ENCODE measurements at places on chromosomes 6 and 20.

DNA sequence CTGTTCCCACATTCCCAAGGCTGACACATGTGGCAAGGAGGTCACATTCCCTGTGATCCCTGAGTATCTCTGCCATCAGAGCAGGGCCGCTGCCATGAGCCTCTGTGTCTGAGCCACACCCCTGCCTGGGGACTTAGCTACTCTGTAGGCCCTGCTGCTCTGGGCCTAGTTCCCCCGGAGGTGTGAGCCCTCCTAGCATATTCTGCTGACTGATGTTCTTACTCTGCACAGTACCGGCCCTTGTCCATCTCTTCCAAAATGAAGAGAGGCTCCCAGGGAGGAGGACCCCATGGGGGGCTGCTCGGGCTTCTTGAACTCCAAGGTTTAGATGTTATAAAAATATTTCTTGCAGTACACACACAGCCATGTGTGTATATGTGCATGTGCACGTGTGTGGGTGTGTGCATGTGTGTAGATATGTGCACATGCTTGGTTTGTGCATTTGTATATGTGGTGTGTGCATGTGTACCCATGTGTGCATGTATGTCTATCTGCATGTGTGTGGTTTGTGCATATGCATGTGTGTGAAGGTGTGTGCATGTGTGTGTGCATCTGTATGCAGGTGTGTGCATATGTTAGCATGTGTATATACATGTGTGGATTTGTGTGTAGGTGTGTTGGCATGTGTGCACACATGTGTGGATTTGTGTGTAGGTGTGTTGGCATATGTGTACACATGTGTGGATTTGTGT lies 101.2 kb downstream of the ERMARD start:
- no peak for DNase-seq

DNA sequence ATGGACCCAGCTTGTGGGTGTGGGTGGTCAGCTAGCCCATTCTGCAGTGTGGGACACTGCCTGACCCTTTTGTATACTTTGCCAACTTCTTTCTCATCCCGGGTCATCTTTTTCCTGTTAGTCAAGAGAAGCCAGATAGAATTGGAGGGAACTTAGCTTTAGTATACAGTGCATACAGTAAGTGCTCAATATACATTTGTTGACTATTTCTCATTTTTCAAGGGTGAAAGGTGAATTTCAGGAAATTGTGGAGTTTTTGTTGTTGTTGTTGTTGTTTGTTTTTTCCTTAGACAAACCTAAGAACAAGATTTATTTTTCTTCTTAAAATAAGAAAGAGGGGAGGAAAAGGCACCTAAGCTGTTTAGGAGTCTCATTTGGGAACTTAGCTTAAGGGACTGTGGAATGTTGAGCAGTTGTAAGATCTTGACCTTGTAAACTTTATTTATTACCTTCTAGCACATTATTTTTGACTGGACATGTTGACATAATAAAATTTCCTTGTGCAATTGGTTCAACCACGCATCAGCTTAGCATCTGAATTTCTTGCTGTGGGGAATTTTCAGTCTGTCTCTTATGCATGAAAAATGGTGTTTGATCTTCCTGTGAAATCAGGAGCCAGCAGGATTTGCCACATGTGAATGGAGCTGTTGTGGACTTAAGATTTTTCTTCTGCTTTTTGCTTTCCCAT lies 113.6 kb downstream of the ARID1B start:
- no peak for DNase-seq

- DNase-seq: no peak
These were observed 20.3 kb downstream of the TBPL1 start for GRCh38 chr6:133973109-133973971.

GRCh38 chr6:103215847-103216246 lies 1643.9 kb downstream of the HACE1 start:
- no peak for DNase-seq

- no peak for DNase-seq
These were observed 4.8 kb downstream of the GMNN start for GRCh38 chr6:24779416-24780016.

DNA sequence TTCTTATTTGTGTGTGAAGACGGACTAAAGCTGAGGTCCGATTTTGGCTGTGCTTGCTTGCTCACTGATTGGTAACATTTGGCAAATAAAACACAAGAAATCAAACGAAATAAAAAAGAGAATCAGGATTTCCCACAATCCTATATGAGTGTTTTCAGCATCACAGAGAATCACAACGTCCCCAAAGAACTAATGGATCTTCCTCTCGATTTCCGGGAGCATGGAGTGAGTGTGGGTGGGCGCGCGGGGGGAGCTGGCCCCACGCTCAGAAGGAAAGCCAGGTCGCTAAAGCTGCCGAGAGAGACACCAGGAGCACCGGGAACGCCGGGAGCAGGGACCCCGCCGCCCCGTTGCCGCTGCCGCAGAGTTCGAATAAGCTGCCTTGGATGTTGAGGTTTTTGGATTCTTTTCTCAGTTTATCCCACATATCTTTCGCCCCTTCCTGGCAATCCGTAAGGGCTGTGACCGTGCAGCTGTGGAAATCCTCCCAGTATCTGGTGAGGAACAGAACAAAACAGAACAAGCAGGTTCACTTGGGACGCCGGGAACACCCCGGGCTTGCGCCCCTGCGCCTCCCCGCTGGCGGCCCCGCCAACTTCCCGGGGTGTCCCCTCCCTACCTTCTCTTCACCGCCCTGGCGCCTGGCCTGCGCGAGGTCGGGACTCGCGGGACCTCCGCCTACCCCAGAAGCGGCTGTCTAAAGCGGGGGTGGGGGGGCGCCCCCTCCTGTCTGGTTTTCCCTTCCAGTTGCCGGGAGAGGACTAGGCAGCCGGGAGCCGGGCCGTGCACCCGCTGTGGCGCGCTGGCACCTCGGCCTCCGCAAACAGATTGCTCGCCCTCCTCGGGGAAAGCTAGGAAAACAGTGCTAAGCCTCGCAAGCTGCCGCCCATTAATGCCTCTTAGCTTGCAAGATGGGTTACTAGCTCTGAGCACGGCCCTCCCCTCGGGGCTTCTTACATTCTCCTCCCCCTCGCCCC lies 7.7 kb downstream of the NRN1 start:
- no peak for DNase-seq

- no peak for DNase-seq
These were observed 254.7 kb downstream of the GMPR start for GRCh38 chr6:16493112-16493511.

GRCh38 chr6:2909718-2910117 lies 6.6 kb upstream of the SERPINB9 start:
- DNase-seq: no peak

DNA sequence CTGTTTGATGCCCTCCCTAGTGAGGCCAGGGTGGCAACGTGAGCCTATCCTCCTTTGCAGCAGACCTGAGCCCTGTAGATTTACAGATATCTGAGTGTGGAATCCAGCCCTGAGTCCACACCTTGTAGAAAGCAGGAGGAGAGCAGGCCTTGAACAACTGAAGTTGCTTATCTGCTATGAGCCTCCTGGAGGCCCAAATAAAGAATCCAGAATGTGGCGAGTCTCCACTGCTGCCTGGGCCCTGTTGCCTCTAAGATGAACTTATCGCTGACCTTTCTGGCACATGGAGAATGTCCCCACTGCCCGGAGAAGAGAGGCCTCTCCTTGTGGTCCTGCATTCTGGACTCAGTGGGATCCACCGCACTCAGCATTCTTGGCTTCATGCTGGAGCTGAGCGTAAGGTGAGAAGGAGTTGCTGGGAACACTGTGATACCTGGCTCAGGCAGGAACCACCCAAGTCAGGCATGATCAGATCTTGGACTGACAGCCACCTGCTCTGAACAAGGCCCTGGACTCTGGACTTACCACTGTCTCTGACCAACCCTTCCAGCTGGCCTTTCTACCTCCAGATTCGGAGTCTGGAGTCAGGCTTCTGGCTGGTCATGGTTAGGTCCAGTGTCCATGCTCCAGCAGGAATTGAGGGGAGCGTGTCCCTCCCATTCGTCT lies 5.8 kb upstream of the MANBAL start:
- no peak for DNase-seq

GRCh38 chr20:23700931-23701330 lies 12.1 kb upstream of the CST4 start:
- no peak for DNase-seq

GRCh38 chr20:2756056-2756611 lies 44.3 kb downstream of the CPXM1 start:
- DNase-seq: no peak

DNA sequence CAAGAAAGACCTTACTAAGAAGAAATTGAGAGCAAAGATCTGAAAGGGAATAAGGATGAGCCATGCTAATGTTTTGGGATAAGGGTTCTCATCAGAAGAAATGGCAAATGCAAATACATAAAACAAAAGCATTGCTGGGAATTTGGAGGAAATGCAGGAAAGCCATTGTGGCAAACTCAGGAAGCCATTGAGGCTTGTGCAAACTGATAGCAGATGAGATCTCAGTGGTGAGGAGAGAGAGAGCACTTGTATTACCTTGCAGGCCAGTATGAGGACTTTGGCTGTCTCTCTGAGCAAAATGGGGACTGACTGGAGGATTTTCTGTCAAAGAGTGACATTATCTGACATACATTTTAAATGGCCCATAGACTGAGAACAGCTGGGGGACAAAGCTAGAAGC lies 103.0 kb downstream of the ADGRB3 start:
- DNase-seq: no peak

DNA sequence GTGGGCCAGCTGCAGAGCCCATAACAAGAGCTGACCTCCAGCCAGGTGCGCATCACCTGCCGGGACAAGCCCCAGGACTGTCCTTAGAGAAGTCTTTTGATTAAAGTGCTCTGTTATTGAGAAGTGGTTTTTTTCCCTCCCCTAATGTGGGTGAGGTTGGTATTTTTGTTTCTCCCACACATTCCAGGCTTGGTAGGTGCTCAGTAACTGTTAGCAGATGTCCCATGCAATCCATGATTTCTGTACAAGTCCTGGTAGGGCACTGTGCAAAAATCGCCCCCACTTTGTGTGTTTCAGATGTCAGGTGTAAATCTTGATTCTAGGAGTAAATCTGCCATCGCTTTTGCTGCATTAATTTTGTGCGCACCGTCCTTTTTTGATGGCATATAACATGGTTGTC lies 4.7 kb downstream of the FAM210B start:
- no peak for DNase-seq

- no peak for DNase-seq
These were observed 354.5 kb upstream of the SYNCRIP start for GRCh38 chr6:85997206-85997605.

DNA sequence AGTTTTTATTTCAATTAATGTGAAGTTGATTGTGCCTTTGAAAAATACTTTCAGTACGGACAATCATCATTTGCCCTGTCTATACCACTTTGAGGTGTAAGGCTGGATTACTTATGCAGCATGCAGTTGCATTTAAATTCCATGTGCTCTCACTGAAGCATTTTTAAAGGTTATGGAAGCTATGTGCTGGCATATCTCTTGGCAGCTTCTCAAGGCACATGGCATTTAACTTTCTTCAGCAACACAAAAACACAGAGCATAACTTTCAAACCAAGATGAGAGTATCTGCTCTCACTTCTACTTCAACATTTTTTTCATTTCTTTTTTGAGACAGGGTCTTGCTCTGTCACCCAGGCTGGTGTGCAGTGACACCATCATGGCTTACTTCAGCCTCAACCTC lies 360.6 kb upstream of the RUNX2 start:
- DNase-seq: no peak

GRCh38 chr6:47922391-47922790 lies 140.6 kb downstream of the OPN5 start:
- no peak for DNase-seq

DNA sequence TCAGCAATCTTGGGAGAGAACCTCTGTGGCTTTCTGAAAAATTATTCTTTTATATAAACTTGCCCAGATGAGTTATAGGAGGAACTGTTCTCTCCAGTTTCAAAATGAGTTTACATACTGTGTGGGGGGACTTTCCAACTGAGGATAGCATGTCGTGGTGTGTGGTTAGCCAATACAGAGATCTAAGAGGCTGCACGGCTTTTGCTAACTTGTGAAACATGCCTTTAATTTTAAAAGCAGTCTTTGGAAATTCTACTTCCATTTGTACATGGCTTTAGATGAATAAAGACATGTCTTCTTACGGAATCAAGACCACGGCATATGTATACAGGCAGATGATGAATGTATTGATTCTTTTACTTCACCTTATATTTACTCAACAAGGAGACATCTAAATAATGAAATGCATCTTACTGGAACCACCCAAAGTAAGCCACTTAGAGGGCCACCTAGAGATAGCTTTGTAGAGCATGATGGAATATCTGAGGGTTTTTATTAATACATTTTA lies 39.8 kb downstream of the HIVEP1 start:
- peak; percentile 55 for DNase-seq

- DNase-seq: no peak
These were observed 33.9 kb upstream of the FAM83D start for GRCh38 chr20:38892091-38892981.

- DNase-seq: no peak
These were observed 19.2 kb downstream of the RRAGD start for GRCh38 chr6:89392823-89393222.

DNA sequence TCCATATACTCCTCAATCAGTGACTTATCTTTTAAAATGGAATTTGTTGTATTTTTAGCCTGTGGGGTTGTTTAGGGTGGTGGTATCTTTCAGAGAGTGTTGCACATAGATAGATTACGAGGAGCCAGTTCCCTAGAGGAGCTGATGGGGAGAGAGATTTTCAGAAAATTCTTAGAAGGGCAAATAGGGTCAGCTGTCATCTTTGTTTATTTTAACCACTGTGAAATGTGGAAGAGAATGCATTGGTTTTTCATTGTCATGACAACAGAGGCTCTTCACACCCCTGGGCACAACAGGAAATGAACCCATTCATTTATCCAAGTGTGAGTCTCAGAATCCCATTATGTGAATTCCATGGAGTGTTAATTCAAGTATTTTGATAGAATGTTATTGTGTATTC lies 188.4 kb downstream of the JARID2 start:
- no peak for DNase-seq

GRCh38 chr20:9531581-9531980 lies 17.2 kb downstream of the LAMP5 start:
- no peak for DNase-seq

DNA sequence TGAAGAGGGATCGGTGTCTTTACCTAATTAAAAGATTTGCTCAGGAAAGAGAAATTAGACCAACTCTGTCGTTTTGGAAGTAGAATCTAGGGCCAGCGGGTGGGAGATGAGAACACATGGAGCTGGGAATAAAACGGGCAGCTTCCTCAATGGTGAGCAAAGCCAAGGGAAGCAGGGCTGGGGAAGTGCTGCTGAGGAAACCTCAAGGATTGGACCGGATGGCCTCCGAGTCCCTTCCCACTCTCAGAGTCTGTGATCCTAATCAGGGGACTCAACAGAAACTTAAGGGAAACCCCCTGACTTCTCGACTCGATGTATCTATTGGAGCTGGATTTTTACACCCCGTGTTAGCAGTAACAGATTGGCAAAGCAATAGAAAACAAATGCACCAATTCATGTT lies 10.8 kb downstream of the GCNT2 start:
- DNase-seq: no peak

GRCh38 chr20:63316502-63316921 lies 23.5 kb downstream of the COL20A1 start:
- no peak for DNase-seq

DNA sequence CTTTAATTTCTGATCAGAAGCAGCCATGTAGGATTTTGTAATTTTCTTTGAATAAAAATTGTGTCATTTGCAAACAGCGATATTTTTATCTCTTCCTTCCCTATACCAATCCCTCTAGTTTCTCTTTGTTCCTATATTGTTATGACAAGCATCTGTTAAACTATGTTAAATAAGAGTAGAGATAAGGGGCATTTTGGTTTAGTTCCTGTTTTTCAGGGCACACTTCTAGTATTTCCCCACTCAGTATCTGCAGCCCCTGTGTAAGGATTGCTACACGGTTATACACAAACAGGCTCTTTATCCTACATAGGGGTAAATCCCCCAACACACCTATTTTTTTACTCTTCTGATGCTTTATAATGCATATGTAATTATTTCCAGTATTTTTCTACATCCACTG lies 42.1 kb downstream of the TRERF1 start:
- DNase-seq: no peak
